ENCODE measurements at places on chromosomes 2 and 18.
A peak's percentile ranks its signal among the peaks of the same experiment; 100 is the strongest.

DNA sequence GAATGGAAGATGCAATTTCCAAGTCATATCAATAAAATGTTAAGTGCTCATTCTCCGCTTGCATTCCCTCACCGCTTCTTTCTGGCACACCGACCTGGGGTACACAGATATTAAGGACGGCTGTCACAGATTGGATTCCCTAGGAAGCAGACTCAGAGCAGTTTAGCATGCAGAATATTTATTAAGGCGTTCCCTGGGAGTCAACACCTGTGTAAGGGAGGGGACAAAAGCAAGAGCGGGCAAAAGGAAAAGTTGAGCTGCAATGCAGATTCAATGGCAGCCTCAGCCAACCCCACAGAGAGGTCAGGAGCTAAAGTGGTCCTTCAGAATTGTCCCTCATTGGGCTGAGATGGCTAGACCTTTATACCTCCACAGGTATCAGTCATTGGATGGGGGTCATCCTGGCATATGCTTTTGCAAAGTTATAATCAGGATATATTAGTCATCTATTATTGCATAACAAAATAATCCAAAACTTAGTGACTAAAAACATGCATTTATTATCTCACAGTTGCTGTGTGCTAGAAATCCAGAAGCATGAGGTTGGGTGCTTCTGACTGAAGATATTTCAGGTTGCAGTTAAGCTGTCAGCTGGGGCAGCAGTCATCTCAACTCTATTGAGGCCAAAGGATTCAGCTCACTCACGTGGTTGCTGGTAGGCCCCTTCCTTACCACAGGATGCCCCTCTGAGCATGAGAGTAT lies 27.0 kb upstream of the INO80D start:
- DNase-seq = no peak

- no peak for DNase-seq
These were observed 36.6 kb downstream of the GPR155 start for GRCh38 chr2:174450021-174450816.

DNA sequence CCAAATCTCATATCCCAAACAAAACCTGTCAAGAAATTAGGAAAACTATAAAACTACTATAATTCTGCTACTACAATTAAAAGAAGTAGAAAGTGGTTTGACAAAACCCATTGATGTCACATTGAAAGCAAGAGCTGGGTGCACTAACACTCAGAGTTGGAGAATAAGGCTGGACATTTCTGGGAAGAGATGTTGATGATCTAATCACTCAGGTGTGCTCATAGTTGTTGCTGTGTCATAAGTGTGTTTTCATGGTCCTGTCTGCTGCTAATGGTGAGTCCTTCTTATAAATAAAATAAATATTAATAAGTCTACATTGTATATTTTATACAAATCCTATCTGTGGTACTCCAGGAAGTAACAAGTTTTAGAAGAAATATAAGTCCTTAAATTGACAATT lies 168.2 kb upstream of the LRP1B start:
- no peak for DNase-seq

DNA sequence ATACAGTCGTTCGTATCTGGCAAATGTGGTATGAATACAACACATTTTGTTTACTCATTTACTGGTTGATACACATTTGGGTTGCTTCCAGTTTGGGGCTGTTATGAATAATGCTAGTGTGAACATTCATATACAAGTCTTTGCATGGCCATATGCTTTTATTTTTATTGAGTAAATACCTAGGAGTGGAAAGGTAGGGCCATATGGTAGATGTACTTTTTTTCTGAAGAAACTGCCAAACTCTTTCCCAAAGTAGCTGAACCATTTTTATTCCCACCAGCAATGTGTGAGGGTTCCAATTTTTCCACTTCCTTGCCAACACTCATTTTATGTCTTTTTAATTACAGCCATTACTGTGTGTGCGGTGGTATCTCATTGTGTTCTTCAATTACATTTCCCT lies 496.2 kb upstream of the NRXN1 start:
- DNase-seq = peak; percentile 3

DNA sequence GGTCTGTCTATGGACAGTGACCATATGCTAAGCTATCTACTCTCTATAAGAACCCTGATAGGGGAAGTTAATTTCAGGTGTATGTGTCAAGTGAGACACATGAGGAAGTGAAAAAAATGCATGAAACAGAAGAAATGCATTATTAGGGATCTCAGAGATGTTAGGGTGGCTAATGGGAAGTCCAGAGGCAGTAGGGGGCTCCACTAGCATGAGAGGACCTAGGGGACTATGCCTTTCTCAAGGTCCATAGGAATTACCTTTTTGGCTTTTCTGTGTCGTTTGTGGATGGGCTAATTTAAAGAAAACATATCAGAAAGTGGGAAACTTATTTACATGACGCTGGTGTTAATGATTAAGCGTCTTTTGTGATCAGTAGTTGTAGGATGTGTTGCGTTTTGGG lies 1653.2 kb downstream of the DPP10 start:
- DNase-seq = no peak

DNA sequence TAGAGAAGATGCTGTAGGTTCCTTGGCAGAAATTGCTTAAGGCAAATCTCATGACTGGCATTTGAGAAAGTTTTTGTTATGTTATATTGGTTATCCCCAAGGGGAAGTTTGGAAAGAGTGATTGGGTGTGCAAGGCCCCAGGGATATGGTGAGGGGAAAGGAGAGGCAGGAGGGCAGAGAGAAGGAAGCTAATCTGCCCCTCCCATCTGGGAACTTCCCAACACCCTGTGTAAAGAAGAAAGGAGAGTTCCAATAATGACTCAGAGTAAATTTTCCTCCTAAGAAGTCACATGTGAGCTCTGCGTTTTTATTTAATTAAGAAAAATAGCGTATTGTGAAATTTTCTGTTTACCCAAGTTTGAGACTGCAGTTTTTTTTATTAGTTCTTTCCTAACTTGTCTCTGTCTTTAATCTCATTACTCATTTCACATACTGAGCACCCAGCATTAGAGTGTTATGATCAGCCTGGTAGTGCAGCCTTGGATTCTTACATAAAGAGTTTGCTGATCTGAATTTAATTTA lies 3.1 kb upstream of the KYNU start:
- DNase-seq = no peak

All from brain (organoid and tissue), 16 donors.